ENCODE measurements at places on chromosomes 13 and 19.
A peak's percentile ranks its signal among the peaks of the same experiment; 100 is the strongest.

- DNase-seq, result no peak
Measured at GRCh38 chr13:110045202-110045601, 258.8 kb upstream of the IRS2 start.

DNA sequence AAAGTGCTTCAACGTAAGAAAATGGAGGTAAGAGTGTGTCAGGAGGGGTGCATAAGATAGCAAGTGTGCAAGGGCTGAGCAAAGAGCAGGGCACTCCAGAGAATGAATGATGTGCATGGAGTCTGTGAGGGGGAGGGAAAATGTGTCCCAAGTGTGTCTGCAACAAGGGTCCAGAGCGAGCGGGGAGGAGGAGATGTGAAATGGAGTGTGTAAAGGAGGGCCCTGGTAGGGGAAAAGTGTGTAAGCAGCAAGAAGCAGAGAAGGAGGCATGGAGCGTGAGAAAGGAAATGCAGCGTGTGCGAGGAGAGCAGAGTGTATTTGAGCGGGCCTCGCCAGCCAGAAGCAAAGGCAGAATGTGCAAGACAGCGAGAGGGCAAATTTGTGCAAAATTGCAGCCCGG is 11.8 kb downstream of the C19orf81 start:
- DNase-seq, result no peak

- DNase-seq, result no peak
Measured at GRCh38 chr13:81927347-81927746, 1586.4 kb upstream of the SPRY2 start.

DNA sequence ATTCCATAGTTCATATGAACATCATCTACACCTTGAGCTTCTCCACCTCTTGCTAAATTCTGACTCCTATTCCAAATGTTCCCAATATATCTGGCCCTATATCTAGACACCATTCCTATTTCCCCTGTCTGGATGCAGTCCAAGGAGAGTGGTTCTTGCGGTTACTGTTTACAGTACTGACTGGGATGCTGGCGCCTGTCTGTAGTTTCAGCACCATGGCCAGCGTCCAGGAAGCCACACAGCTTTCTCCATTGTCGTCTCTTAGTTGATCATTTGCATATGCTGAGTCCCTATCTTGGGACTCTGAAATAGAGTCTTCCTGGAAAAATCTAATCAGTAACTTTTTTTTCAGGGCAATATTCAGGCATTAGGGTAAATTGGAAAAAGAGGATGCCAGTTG is 14.9 kb downstream of the LAIR2 start:
- peak; percentile 46 for DNase-seq

- no peak for DNase-seq
Measured at GRCh38 chr13:37202264-37202663, 96.8 kb upstream of the CSNK1A1L start.

GRCh38 chr19:14786421-14786851 is 8.1 kb upstream of the ADGRE2 start:
- DNase-seq, result no peak

DNA sequence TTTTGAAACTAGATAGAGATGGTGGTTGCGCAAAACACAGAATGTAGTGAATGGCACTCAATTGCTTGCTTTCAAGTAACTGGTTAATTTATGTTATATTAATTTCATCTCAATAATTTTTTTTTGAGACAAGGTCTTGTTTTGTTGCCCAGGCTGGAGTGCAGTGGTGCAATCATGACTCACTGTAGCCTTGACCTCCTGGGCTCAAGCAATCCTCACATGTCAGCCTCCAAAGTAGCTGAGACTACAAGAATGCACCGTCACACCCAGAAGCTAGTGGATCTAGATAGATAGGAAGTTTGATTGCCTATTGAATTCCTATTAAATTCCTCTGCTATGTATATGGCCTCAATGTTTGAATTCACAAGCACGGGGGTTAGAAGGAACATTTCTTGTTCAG is 26.4 kb upstream of the ADGRE2 start:
- DNase-seq, result no peak

- DNase-seq, result no peak
Measured at GRCh38 chr19:35816262-35816661, 3.6 kb upstream of the PRODH2 start.
